ENCODE measurements at places on chromosomes 5 and 9. TPM values are rescaled to one million over a fixed set of nuclear protein-coding genes. Genes with fewer than 3 reads are reported as not detected.

Gene UBE2QL1
- not detected for polyA plus RNA-seq

DNA sequence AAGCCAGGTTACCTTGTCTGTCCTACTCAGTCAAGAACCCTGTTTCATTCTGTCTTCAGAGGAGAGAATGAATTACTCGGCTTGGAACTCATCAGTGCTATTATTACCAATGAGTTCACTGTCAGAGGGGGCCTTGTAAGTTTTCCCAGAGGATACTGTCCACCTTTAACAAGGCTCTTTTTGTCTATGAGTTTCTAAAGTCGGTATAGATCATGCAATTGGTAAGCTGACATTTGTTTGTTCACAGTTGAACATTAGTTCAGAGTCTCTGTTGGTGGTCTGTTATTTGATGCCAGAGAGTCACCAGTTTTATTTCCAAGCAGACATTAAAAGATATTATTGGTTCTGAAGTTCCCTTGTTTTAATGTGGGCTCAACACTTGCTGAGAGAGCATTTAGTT is 58.1 kb upstream of the DHFR start:
- DNase-seq: no peak

Gene C7
- polyA plus RNA-seq: 0.31 TPM

Gene ACOT12
- polyA plus RNA-seq: 0.18 TPM

DNA sequence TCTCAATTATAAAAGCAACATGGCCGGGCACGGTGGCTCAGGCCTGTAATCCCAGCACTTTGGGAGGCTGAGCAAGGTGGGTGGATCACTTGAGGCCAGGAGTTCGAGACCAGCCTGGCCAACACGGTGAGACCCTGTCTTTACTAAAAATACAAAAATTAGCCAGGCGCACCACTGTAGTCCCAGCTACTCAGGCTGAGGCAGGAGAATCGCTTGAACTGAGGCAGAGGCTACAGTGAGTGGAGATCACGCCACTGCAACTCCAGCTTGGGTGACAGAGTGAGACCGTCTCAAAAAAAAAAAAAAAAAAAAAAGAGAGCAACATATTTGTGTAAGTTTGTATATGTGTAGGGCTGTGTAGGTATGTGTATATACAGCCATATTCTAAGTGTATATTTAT is 7.5 kb downstream of the RPS6 start:
- no peak for DNase-seq

Gene SPINK6
- polyA plus RNA-seq: not detected

GRCh38 chr5:80127116-80127552 is 92.0 kb downstream of the THBS4 start:
- DNase-seq: no peak

GRCh38 chr9:114669961-114670360 is 12.0 kb downstream of the TEX48 start:
- no peak for DNase-seq

GRCh38 chr5:16837305-16837704 is 98.8 kb downstream of the MYO10 start:
- no peak for DNase-seq

- no peak for DNase-seq
These were observed 253.0 kb upstream of the IRX2 start for GRCh38 chr5:3004361-3005080.

GRCh38 chr5:155004138-155004744 is 9.3 kb upstream of the KIF4B start:
- no peak for DNase-seq

DNA sequence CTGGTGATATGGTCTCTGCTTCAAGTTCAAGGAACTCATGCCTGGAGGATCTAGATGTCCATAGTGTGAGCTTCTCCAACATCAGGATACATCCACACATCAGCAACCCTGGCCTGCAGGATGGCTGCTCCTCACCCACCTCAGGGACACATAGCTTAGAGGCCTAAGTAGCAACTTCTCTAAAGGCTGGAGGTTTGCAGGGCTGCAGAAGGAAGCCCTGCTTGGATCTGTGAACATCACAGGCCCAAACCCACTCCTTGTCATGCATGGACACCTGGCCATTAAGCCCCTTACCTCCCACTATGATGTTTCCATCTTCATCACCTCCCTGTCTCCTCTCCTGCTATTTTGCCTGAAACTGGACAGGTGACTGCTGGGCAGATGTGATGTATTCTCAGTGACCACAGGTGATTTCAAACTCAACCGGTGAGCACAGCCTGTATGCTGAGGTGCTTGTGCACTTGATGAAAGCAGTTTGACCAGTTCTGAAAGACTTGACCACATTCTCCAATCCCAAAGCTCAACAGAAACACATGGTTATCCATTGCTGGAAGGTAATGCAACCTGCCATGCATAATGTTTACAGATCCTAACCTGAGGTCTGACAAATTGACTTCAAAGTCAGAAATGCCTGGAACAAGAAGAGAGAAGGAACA is 205.2 kb downstream of the FSTL4 start:
- no peak for DNase-seq

DNA sequence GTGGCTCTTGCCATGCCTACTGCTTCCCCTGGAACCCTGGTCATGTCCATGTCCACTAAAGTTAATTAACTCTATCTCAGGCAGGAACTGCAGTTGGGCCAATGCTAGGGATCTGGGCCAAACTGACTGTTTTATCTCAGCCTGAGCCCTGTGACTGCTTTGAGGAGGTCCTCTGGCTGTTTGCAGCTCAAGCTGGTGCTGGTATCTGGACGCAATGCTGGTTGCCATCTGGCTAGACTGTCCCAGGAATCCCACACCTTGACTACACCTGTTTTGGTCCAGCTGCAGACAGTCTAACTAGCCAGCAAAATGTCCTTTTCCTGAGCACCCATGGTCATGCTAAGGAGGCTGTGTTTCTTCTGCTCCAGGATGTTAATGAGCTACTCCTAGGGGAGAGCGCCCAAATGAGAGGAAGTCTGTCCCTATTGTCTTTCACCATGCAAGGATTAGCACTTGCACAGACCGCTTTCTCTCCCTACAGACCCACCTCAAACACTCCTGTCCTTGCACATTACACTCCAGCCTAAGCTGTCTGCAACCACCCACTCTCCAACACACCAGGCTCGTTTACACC is 251.0 kb downstream of the SH3GL2 start:
- DNase-seq: no peak

Gene TYRP1
- 0.10 TPM for polyA plus RNA-seq

Gene TOMM5
- 148 TPM for polyA plus RNA-seq

- no peak for DNase-seq
These were observed 206.6 kb downstream of the DENND1A start for GRCh38 chr9:123723135-123723875.

DNA sequence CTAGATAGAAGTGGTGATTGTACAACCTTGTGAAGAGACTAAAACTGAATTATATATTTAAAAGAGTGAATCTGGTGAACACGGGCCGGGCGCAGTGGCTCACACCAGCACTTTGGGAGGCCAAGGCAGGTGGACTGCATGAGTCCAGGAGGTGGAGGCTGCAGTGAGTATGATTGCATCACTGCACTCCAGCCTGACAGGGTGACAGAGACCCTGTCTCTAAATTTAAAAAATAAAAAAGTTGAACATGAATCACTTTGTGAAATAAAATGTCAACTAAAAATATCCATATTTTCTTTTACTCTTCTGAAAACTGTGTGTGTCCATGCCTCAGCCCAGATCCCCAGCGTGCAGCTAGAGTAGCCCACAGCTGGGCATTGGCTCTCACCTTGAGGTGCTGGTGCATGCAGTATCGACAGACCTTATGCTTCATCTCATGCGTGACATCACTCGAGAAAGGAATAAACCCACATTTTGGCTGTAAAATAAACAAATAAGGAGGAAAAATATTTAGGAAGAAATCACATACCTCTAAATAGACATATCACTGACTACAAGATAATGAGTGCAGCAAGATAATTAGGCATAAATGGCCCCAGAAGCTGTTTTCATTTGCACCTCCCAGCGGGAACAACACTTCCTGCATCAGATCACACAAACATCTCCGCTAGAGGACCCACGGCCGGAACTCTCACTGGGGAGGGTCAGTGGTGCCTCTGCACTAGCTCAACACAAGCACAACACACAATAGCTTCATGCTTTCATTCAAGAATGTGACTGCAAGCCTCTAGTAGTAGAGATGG is 22.1 kb downstream of the IPPK start:
- DNase-seq: no peak

Gene FOXD4L5
- not detected for polyA plus RNA-seq

GRCh38 chr5:125258615-125259014 is 512.2 kb upstream of the ZNF608 start:
- DNase-seq: no peak

DNA sequence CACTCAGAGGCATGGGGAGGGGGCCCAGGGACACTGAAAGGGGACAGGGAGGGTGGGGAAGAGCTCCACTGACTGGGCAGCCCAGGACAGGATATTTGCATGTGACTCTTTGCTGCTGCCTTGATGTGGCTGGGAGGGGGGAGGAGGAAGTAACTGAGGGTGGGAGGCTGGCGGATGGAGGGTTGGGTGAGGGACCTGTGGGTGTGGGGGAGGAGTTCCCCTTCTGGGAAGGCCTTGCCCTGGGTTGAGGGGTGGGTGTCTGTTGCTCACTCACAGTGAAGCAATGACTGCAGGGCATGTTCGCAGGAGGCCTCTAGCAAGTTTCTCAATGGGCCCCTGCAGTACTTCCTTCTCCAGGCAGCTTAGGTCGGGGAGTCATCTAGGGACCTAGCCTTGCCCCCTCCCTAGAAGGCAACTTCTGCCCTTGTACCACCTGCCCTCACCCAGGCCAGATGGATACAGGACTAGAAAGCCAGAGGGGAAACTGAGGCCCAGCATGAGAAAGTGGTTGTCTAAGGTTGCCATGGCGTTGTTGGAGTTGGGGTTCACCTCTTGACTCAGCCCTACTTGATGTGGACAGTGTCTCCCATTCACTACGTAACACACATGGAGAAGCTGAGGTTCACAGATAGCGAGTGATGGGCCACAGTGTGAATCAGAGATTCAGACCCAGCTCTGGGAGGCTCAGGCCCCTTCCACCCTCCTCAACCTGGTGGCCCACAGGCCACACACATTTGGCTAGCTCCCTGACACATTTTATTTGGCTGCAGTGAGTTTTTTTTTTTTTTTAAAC is 3.0 kb downstream of the GRK6 start:
- no peak for DNase-seq

DNA sequence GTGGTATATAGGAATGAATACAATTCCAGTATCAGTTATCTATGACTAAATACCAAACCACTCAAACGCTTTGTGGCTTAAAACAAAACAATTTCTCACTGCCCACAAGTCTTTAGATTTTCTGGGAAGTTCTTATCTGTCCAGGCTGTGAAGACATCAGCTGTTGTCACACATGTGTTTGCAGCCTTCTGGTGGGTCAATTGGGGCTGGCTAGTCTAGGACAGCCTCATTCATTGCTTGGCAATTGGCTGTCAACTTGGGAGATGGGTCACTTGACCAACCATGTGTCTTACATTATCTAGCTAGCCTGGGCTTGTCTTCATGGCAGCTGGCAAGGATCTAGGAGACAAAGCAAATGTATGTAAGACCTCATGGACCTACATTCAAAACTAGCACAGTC is 53.8 kb upstream of the PAPPA start:
- DNase-seq: no peak

Gene GNG10
- polyA plus RNA-seq: 48.4 TPM

DNA sequence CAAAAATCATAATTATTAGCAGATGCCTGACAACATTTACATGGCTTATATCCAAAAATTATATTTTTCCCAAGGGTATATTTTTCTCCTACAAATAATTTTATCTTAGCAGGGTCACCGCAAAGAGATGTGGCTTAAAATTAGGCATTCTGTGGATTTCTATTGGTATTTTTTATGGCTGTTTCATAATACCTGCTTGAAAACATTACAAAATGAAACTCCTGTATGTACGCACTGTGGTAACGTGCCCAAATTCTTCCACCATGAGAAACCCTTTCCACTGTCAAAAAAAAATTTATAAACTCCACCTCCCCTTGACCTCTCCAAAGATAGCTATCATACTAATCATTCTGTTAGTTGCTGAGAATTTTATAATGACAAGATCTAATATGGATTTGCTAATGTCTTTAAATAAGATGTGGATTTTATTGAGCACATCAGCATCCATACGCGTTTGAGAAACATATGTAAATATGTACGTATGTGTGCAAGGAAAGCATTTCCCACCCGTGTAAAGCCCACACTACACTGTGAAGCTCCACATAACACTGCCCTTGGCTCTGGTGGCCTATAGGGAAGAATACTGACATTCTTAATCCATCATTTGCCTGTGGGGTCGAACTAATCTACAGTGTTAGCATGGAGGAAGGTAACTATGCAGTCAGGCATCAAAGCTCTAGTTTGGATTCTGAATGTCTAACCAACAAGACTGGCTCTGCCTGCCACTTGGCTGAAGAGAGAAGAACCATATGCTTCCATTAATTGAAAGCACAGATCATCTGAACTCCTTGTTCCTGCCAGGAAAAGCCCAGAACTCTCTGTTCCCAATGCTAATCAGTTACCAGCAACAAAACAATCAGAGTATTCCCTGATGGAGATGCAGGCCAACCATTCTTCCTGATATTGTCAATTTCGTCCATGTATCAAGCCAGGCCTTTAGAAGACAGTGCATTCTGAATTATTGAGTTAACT is 244.7 kb downstream of the SPOCK1 start:
- peak; percentile 83 for DNase-seq

DNA sequence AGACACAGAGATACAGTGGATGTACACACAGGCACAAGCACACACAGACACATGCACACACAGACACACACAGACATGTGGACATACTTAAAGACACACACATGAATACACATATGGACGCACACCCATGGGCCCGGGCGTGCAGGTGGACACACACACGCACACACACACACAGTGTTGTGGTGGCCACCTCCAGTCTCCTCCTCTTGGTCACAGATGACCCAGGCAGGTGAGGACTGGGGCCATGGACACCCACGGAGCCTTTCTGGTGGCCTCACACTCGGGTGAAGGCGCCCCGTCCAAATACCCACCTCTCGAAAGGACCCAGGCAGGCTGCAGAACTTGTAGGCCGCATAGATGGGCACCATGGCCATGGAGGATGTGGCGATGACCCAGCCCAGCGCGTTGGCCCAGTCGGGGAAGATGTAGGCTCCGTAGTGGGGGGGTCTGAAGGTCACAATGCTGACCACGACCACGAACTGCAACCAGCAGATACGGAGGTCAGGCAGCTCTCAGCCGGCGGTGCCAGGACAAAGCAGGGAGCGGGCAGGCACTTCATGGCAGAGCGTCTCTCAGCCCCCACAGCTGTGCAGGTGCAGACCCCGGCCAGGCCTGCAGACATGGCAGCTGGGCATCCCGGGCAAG is 42.5 kb downstream of the SLC6A3 start:
- no peak for DNase-seq

- no peak for DNase-seq
These were observed 106.0 kb downstream of the HACD4 start for GRCh38 chr9:20925256-20926045.

- no peak for DNase-seq
These were observed 20.0 kb upstream of the COL5A1 start for GRCh38 chr9:134621558-134622110.

Gene SPEF2
- 5.8 TPM for polyA plus RNA-seq

DNA sequence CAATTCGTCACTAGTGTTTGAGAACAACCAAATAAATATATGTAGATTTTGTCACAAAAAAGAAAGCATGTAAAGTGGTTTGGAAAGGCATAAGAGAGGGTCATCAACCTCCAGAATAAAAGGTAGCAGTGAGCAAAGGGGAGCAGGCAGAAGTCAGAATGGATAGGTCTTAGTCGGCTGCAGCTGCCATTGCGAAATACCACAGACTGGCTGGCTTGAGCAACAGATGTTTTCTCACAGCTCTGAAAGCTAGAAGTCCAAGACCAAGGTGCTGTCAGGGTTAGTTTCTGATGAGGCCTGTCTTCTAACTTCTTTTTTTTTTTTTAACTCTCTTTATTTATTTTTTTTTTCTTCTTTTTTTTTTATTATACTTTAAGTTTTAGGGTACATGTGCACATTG is 208.1 kb upstream of the PIK3R1 start:
- no peak for DNase-seq

Gene KCTD16
- 1.7 TPM for polyA plus RNA-seq

GRCh38 chr5:135434591-135435466 is 12.3 kb downstream of the DCANP1 start:
- peak; percentile 46 for DNase-seq
